ENCODE measurements at places on chromosomes 2 and 18.
A peak's percentile ranks its signal among the peaks of the same experiment; 100 is the strongest.

- DNase-seq: no peak
Measured at GRCh38 chr2:42510608-42511243, 16.9 kb upstream of the KCNG3 start.

DNA sequence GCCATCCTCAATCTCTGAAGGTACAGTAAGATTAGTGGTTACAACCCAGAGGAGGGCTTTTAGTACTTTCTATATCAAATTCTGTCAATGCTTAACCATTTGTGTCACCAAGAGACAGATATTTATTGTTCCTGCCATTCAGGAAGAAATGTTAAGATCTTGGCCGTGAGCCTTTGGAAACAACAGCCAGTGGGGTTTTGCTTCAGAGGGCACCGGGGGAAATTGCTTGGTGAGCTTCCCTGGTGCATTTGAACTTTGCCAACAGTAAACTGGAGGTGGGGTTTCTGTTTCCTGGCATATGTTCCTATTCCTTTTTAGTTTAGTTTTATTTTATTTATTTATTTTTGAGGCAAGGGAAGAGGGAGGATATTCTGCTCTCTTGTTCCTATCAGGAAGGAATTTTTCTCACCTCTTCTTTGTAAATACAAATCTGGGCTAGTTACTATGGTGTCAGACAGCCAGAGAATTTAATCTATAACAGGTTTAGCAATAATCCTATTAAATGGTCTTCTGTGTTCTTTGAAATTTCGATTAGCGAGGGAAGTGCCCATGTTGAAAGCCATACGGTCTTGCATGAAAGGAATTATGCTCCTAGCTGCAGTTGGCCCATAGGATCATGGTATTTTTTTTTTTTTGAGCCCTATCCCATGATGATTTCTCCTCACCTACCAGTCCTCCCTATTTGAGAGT is 95.7 kb downstream of the MAIP1 start:
- no peak for DNase-seq

- peak; percentile 75 for DNase-seq
Measured at GRCh38 chr18:76490670-76491472, 4.2 kb downstream of the ZNF516 start.

DNA sequence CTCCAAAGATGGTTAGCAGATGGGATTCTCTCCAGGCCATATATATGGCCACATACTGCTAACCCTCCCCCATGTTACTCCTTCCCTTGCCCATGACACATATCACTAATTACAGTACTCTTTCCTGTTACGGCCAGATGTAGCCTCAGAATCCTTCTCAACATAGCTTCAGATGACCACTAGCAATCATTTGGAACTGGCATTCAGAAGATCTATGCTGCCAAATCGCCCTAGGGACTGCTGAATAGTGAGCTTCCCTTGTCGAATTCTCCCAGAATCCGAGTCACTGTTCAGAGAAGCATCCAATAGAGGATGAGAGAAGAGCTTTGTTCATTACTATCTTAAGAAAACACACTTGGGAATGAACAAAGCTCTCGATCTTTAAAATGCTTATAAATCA is 121.2 kb upstream of the TANK start:
- DNase-seq: no peak

GRCh38 chr18:73258375-73259087 is 390.7 kb upstream of the NETO1 start:
- DNase-seq: no peak

DNA sequence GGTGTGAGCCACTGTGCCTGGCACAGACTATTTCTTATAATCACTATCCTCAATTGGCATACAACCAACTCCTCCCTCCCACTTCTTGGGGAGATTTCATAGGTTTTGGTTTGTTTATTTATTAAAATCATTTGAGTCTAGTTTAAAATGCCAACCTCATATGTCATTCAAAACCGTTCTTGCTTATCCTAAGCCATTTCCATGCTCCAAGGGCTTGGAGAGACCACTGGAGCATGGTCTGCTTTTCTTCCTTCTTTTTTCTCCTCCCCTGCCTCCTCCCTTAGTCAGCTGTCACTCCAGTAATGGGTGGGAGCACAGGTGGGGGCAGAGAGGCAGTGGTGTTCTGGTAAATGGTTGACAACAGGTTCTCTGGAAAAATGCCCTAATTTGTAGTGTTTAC is 20.4 kb upstream of the KCNS3 start:
- no peak for DNase-seq

- peak; percentile 56 for DNase-seq
Measured at GRCh38 chr2:70919672-70920366, 15.9 kb upstream of the ATP6V1B1 start.
